ENCODE measurements at places on chromosomes 3 and 15.

- no peak for DNase-seq
Measured at GRCh38 chr15:70150405-70150747, 52.7 kb upstream of the TLE3 start.

- no peak for DNase-seq
Measured at GRCh38 chr3:99430348-99431134, 207.9 kb upstream of the COL8A1 start.

GRCh38 chr3:74067296-74067695, 442.6 kb upstream of the PDZRN3 start:
- no peak for DNase-seq

DNA sequence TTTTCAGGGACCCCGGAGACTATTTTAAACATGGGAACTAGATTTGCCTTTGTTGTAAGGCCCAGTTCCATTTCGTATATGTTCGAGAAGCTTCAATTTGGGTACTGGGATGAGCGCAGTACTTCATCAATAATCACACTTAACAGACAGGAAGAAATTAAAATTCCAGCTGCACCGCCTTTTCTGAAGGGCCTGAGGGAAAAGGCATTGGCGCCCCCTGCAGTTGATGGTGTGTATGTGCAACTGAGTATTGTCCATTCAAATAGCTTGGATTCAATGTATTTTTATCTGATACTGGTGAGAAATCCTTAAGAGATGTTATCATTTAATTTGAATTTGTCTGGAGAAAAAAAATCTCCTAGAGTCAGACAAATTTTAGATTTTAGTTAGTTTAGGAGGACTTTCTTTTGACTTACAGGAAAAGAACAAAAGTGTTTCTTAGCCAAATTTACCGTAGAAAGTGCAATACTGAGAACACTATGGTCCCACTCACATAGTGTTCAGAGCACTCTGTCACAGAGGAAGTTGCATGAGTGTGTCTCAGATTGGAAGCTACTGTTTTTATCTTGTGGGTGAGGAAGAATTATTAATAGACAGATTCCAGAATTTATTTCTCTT, 5.4 kb upstream of the ALDH1A2 start:
- DNase-seq = peak; percentile 67

DNA sequence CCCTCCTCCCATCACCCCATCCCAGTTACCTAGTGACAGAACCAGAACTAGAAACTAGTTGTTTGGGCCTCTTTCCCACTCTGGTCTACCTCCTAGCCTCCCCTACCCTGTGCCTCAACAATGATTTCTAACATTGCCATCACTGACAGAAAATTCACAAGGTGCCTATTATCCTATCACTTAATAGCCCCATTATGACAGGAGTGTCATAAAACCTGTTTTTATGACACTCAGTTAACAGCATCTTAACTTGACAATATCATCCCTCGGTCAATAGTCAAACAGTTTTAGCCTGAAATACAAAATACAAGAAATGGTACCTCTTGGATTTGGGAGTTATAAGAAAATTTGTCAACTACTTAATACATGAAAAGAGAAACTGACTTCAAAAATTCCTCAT, 46.5 kb downstream of the ULK4 start:
- no peak for DNase-seq

GRCh38 chr15:35102186-35102585, 17.1 kb upstream of the NANOGP8 start:
- DNase-seq = no peak

GRCh38 chr3:32432711-32433530, 41.3 kb downstream of the CMTM7 start:
- DNase-seq = peak; percentile 41

GRCh38 chr15:29400701-29401100, 131.1 kb upstream of the NSMCE3 start:
- DNase-seq = no peak

DNA sequence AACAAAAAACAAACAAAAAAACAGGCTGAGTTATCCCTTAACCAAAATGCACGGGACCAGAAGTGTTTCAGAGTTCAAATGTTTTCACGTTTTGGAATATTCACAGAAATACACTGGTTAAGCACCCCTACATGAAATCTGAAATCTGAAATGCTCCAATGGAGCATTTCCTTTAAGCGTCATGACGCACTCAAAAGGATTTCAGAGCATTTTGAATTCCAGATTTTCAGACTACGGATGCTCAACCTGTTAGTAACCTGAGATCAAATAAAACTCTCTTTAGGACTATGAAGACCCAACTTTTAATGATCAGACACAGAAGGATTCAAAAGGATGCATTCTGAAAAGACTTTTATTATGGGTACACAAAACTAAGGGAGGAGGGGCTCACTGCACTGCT, 9.6 kb downstream of the CLPX start:
- no peak for DNase-seq

DNA sequence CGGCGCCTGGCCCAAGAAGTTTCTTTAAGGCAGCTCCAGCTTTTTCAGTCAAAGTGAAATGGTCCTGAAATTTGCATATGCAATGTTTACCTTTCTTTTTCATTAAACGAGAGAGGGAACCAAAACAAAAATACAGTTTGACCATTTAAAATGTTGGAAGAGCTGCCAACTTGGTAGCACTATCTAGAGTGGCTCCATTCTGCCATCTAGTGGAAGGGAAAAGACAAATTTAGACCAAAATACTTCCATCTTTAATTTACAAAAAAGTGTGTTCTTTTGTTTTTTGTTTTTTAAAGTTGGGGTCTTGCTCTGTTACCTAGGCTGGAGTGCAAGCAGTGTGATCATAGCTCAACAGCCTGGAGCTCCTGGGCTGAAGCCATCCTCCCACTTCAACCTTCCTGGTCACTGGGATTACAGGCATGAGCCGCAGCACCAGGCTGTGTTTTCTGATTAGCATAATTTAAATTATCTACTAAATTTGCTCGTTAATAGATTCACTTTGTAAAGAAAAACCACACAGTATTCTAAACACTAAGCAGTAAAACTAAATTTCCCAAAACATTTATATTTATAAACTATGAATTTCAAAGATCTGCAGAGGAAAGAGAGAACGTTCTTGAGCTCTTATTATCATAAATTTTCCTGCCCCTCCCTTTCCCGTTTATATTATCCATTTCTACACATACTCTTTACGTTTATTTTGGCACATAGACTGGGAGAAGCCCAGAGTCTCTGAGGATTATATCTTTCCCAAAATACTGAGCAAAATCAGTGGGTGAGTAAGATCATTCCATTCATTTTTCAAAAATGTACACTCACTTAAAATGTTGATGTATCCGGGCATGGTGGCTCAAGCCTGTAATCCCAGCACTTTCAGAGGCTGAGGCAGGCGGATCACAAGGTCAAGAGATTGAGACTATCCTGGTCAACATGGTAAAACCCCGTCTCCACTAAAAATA, 15.4 kb upstream of the RFC4 start:
- DNase-seq = no peak

GRCh38 chr15:49044766-49045606, 1.3 kb downstream of the SECISBP2L start:
- DNase-seq = no peak

GRCh38 chr15:31157644-31158069, 56.1 kb upstream of the TRPM1 start:
- DNase-seq = no peak

DNA sequence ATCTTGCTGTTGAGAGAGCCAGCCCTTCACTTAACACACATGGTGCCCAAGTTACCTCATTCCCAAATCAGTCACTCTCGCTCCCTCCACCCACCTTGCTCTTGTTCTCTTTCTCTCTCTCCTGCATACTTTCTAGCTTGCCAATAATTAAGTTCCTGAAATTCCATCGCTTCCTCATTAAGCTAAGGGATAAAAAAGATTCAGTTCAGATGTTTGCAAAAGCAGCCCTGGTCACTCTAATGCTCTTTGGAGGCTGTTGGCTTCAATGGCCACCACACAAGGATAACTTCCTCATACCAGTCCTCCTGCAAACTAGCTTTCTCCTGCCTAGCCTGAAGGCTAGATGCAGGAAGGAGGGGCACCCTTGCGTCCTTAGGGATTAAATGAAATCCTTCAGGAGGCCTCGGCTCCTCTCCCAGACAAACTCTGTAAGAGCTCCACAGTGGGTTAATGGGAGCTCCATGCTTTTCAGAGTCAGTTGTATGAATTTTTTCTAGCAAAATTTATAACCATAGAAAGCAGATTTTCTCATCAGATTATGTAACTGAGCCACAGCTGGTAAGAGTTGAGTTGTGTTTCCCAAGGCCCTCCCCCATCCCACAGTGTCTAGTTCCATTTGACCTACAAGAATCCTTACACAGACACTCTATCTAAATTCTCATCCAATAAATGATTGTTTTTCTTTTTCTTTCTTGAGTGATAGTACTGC, 176.6 kb upstream of the TRIM42 start:
- no peak for DNase-seq

- peak; percentile 60 for DNase-seq
Measured at GRCh38 chr3:42638339-42638842, 15.1 kb upstream of the ZBTB47 start.

GRCh38 chr15:42704492-42704926, 32.4 kb downstream of the CDAN1 start:
- DNase-seq = peak; percentile 70

Data from stimulated activated CD4-positive, alpha-beta T cell treated with anti-CD3 and anti-CD28 coated beads, Interleukin-15, amount 100 ng/mL, for 24 hours (primary cell).